ENCODE measurements at places on chromosomes 11 and 22. TPM values are rescaled to one million over a fixed set of nuclear protein-coding genes. Genes with fewer than 3 reads are reported as not detected.

AMPD3 gene
- 8.5 TPM for total RNA-seq

ELFN2 gene
- 9.0 TPM for total RNA-seq

SERPIND1 gene
- total RNA-seq = not detected

BANF1 gene
- 374 TPM for total RNA-seq

OR5P2 gene
- not detected for total RNA-seq

MYO7A gene
- 1.2 TPM for total RNA-seq

MS4A15 gene
- total RNA-seq = not detected

LARGE1 gene
- 4.4 TPM for total RNA-seq

GPR137 gene
- 57.9 TPM for total RNA-seq
